ENCODE measurements at places on chromosomes 6 and 20.
A peak's percentile ranks its signal among the peaks of the same experiment; 100 is the strongest.

- DNase-seq, result no peak
Measured at GRCh38 chr6:127013865-127014264, 104.6 kb upstream of the RSPO3 start.

GRCh38 chr20:40589581-40589980 is 99.5 kb downstream of the MAFB start:
- DNase-seq, result no peak

DNA sequence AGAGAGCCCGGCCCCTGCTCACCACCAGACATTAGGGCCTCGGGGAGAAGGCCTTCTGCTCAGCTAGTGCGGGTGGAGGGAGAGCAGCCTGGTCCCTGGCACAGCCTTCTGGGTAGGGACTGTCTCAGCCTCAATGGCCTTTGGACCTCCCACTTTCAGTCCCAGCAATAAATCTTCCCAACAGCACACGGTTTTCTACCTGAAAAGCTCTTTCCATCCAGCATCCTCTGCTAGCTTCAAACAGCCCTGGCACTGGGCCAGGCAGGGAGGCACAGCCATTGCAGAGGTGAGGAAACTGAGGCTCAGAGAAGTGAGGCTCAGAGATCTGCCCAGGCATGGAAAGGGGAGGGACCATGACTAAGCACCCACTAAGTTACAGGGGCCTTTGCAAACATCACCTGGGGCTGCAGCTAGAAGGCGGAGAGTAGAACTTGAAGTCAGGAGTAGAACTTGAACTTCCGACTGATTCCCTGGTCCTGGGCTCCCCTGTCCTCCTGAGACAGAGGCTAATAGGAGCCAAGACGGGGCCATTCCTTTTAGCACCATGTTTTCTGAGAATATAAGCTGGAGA is 43.9 kb upstream of the NOL4L start:
- DNase-seq, result no peak

DNA sequence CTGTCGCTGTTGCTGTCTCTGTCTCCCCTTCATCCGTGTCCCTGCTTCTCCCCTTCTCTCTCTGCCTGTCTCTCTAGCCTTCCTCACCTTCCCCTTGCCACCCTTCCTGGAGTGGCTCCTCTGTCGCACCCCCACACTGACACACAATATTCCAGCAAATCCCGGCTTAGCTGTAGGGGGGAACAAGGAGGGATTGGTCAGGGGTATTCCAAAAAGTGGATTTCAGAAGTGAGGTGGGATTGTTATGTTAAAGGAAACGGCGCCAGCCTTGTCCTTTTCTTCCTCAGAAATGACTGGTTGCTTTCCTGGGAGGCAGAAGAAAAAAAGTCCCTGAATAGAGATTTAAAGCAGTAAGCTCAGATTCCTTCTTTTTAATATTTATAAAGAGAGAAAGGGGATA is 76.3 kb upstream of the SIRPA start:
- DNase-seq, result no peak

DNA sequence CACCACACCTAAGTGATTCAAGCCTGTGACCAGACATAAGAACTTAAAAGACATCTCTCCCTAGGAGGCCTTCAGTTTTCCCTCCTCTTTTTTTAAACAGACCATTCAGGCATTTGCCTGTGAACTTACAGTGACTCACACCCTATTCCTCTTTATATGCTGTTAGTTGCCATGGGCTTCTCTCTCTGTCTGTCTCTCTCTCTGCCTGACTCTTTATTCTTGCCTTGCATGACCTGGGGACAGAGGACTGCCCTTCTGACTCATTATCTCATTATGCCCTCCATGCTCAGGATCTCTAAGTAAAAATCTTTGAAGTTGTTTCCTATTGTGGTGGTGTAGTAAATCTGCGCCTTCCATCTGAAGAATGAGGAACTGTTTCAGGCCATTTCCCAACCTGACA is 442.2 kb upstream of the MAN1A1 start:
- no peak for DNase-seq

- DNase-seq, result no peak
Measured at GRCh38 chr20:8154638-8155037, 22.6 kb downstream of the PLCB1 start.

GRCh38 chr6:15924893-15925292 is 204.0 kb upstream of the MYLIP start:
- DNase-seq, result no peak

GRCh38 chr20:46306743-46307138 is 1.6 kb downstream of the CDH22 start:
- no peak for DNase-seq

DNA sequence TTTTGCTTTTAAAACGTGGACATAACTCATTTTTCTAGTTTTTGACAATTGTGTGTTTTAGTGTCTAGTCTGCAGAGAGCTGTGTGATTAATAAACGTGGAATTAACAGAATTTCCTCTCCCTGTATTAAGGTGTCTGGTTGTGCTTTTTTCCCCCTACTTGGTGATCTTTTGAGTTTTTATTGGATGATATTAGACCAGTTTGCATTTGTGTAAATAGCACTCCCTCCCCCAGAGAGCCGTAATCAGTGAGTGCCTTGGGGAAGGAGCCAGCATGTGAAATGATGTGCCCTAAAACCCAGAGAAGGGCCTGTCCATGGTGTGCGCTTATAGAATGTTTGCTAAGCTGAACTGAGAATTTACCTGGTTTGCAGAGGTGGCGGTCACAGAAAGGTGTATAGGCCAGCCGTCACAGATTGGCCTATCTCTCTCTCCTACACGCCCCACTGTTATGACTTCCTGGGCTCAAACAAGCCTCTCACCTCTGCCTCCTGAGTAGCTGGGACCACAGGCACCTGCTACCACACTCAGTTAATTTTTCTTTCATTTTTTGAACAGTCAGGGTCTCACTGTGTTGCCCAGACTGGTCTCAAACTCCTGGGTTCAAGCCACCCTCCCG is 42.4 kb downstream of the ALDH5A1 start:
- DNase-seq, result no peak

- DNase-seq, result no peak
Measured at GRCh38 chr20:8057871-8058270, 38.3 kb upstream of the TMX4 start.

GRCh38 chr20:36688630-36689029 is 42.6 kb upstream of the SLA2 start:
- no peak for DNase-seq

DNA sequence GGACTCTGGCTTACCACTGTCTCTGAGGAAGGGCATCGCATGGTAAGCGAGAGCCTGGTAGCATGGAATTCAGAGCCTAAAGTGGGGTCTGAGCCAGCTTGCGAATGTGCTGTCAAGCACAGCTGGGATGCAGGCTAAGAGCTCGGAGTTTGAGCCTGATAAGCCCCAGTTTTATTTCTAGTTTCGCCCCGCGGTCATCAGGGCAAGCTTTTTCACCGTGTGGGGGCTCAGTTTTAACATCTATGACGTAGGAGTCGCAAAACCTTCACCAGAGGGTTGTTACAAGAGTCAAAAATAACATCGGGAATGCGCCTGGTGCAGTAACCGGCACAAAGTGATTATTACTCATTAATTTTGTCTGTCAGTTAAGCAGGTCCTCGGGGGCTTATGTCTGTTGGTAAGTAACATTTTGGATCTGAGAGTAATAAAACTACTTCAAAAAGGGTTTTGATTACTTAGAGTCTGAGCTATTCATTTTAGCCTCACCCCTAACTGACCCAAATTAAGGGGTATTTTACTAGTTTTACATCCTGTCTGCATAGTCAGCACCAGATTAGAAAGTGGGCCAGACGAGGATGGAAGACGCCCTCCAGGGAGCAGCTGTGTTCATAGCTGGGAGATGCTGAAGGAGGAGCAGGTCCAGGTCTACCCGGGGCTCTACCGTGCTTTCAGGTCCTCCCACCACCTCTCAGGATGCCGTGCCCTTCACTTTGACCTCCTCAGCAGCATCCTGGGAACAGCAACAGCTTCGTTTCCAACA is 29.7 kb downstream of the SLC22A23 start:
- no peak for DNase-seq

DNA sequence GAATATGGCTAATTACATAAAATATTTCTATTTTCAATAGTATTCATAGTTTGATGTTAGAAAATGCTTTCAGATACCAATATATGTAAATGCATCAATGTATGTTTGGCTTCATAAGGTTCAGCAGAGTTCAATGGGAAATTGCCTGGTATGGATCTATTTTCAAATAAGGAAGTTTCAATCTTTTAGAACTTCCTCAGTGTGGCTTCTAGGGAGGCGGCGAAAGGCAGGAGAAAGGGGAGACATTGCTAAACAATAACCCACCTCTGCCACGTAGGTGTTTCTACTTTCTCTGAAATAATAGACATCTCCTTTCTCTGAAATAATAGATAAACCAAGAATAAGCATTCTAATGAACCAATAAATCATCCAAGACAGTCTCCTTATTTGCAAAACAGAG is 237.7 kb upstream of the RAB32 start:
- no peak for DNase-seq

DNA sequence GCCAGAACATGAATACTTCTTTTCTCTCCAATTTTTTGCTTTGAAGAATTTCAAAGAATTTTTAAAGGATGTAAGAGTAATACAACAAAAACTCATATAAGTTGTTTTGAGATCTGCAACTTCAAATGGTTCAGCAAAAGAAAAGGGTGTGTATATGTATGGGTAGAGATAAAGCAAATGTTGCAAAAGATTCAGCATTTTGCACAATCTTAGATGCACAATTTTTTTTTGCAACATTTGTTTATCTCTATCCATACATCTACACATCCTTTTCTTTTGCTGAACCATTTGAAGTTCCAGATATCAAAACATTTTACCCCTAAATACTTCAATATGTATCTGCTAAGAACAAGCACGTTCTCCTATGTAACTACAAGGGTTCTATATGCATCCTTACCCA is 47.4 kb upstream of the FAM83C start:
- DNase-seq, result no peak

GRCh38 chr20:3751675-3752385 is 15.7 kb downstream of the ADISSP start:
- DNase-seq, result peak; percentile 66

- DNase-seq, result no peak
Measured at GRCh38 chr6:18640754-18641153, 253.6 kb downstream of the RNF144B start.

GRCh38 chr6:108355890-108356289 is 61.0 kb downstream of the AFG1L start:
- no peak for DNase-seq

DNA sequence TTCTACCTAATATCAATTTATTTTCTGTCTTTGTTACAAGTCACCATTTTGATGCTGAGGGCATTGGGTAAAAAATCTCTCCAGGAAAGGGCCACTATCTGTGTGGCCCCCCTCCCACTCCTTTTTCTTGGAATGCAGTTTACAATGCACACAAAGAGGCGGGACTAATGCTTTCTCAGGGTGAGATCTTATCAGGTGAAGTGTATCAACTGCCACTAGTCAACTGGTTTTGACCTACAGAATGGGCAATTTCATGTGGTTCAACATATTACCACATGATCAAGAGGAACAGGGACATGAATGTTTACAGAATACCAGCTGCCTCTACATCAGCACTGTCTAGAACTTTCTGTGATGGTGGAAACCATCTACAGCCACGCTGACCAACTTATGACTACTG is 3.7 kb downstream of the RRBP1 start:
- no peak for DNase-seq

GRCh38 chr6:149905371-149905910 is 7.5 kb upstream of the RAET1E start:
- no peak for DNase-seq

- no peak for DNase-seq
Measured at GRCh38 chr6:99613409-99613704, 6.7 kb downstream of the PRDM13 start.

- DNase-seq, result no peak
Measured at GRCh38 chr6:148840256-148840655, 93.4 kb downstream of the UST start.

- DNase-seq, result no peak
Measured at GRCh38 chr20:3409417-3409816, 1.9 kb upstream of the DNAAF9 start.

DNA sequence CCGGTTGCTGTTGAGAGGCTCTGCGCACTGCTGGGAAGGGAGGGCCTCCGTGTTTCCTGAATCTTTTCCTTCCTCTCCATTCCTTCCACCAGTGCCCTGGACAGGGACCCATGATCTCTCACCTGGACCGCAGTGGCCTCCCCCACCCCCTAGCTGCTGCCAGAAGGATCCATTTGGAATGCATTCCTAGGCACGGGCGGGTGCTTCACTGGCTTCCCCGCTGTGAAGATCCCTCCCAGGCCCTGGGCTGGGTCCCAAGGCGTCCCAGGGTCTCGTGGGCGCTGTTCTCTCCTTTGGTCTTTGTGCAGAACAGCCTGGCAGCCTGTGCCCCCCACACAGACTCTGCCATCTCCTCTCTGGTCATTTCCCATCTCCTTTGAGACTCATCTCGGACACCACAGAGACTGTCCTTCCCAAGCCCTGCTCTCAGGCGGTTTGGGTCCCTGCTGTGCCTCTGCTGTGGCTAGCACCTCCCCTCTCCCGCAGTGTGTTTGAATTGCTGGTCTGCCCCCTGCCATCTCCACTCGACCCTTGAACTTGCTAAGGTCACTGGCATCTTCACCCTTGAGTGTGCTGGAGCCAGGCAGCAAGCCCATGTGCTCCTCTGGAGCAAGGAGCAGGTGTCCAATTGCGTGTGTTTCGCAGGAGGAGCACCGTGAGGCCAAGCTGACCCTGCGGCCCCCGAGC is 59.0 kb downstream of the TCP11 start:
- no peak for DNase-seq

GRCh38 chr6:124823240-124824111 is 138.8 kb upstream of the RNF217 start:
- no peak for DNase-seq

DNA sequence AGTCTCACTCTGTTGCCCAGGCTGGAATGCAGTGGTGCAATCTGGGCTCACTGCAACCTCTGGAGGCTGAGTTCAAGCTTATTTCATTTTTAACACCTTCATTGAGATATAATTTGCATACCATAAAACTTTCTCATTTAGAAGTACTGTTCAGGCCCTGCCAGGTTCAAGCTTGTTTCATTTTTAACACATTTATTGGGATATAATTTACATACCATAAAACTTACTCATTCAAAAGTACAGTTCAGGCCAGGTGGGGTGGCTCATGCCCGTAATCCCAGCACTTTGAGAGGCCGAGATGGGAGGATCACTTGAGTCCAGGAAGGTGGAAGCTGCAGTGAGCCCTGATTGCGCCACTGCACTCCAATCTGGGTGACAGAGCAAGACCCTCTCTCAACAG is 5.5 kb downstream of the OR2B6 start:
- no peak for DNase-seq

- no peak for DNase-seq
Measured at GRCh38 chr6:107546691-107547450, 57.0 kb downstream of the SOBP start.

- DNase-seq, result no peak
Measured at GRCh38 chr6:157542414-157543160, 161.6 kb downstream of the ZDHHC14 start.

DNA sequence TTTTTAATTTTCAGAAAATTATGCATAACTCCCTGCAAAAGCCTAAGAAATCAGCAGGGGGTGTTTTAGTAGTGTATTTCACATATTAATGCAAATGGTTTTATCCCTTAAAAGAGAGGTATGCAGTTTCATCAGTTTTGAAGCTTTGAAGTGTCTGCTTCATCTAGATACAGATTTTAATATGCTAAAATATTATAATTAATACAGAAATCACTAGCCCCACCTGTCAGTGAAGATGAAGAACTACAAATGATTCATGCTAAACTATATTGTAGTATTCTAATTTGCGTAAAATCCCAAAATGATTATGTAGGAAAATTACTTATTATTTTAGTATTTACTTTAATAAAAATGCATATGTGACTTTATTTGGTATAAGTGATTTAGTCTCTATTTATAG is 2.9 kb upstream of the TFB1M start:
- DNase-seq, result no peak

GRCh38 chr20:43975096-43975768 is 60.6 kb downstream of the TOX2 start:
- no peak for DNase-seq

GRCh38 chr6:125367036-125367782 is 65.4 kb upstream of the HDDC2 start:
- no peak for DNase-seq
